ENCODE measurements at places on chromosomes 5 and 9. TPM values are rescaled to one million over a fixed set of nuclear protein-coding genes. Genes with fewer than 3 reads are reported as not detected.

DNA sequence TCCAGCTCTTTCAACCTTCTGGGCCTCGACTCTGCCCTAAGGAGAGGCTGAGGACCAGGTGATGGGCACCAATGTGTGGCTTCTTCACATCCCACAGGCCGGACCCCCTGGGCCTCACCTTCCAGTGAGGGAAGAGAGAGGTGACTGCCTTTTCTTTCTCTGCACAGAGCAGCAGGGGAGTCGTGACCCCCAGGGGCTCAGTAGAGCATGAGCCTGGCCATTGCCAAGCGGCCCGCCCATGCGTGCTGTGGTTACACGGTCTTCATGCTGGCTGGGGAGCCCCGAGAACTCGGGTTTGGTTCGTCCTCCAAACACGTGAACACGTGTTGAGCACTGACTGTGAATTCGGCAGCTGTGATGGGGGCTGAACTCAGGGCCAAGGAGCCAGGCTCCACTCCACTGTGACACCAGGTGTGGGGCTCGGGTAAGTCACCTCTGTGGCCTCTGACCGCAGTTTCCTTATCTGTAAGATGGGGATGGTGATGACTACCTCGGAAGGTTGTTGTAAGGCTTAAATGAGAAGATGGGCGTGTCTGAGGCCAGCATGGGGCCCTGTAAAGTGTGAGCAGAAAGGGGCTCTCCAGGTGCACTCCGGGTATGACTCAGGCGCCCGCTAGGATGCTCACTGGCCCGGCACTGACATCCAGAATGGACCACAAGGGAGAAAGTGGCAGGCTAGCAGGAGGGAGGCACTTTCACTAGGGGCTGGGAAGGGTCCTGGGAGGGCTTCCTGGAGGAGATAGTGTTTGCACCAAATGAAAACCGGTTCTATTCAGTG, 13.4 kb upstream of the GRHPR start:
- no peak for DNase-seq

GRCh38 chr5:79774171-79774854, 84.7 kb downstream of the CMYA5 start:
- no peak for DNase-seq

DNA sequence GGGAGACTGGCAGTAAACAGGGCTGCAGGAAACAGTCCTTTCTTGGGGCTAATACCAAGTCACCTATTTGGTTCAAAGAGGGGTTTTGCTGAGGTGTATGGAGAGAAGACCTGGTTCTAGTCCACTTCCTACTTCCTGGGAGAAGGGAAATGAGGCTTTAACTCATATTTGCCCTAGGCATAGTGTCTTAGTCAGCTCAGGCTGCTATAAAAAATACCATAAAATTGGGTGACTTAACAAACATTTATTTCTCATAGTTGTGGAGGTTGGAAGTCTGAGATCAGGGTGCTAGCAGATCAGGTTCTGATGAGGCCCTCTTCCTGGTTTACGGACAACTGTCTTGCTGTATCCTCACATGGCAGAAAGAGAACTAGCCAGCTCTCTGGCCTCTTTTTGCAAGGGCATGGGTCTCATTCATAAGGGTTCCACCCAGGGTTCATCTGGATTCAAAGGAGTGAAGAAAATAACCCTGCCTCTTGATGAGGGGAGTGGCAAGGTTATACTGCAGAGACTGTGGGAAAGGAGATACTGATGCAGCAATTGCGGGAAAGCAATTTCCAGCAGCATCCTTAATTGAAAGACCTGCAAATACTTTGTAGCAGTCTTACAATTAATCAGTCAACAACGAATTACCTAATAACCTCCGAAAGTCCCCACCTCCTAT, 40.5 kb downstream of the ANKDD1B start:
- DNase-seq, result no peak

DNA sequence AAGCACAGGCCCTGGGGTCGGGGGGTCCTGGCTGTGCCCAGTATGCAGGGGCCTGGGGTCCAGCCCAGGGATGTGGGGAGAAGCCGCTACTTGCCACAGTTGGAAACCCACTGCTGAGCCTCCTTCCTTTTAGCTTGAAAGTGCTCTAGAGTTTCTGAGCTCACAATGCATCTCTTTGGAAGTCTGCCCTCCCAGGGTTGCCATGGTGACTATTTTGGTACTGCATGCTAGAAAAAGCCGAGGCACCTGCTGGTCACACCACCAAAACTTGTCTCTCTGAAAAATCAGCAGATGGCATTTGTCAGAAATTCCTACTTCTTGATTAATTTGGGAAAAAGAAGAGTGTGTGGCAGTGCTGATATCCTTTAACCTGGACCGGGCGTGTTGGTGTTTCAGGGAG, 151.8 kb downstream of the SEC61B start:
- DNase-seq, result no peak

DNA sequence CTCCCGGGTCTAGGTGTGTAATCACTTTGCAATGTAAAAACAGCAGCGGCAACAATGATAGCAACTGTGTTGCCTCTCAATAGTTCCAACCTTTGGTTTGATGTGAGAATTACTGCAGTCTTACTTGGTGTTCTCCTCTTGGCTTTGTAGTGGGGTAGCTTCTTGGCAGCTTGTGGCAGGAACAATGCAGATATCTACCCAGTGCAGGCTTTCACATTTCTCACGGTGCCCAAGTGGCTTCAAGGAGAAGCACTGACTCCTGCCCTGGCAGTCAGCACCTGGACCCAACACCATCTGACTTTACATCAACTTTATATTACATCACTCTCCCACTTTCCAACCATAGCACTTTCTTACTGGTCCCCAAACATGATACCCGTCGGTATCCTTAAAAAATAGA, 28.4 kb upstream of the TIFAB start:
- DNase-seq, result no peak

DNA sequence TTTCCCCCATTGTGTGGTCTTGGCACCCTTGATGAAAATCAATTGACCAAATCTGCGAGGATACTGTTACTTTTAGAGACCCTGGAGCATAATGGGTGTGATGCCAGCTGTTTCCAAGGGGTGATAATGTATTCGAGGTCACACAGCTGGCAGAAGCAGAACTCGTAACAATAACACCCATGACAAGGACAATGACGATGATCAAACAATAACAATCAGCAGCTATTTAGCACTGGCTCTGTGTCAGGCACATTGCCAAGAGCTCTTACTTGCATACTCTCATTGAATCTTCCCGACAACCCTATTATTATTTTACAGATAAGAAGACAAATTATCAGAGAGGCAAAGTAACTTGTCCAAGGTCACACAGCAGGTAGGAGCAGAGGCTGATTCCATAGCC, 223.7 kb upstream of the MSX2 start:
- DNase-seq, result no peak

DNA sequence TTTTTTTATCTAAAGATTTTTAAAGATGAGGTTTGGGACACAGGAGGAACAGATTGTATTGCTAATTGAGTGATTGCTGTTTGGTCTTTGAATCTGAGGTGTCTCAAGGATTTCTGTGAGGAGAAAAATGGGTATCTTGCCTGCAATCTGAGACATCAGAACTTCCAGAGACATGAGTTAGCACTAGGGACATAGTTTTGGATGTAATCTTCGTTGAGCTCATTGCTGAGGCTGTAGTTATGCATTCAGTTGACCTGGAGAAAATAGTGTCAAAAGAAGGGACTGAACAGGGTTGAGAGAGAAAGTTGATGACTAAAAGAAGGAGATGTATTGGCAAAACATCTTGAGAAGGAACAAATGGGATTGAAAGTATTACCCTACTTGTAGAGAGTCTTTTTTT, 24.6 kb downstream of the C9orf85 start:
- DNase-seq, result no peak

DNA sequence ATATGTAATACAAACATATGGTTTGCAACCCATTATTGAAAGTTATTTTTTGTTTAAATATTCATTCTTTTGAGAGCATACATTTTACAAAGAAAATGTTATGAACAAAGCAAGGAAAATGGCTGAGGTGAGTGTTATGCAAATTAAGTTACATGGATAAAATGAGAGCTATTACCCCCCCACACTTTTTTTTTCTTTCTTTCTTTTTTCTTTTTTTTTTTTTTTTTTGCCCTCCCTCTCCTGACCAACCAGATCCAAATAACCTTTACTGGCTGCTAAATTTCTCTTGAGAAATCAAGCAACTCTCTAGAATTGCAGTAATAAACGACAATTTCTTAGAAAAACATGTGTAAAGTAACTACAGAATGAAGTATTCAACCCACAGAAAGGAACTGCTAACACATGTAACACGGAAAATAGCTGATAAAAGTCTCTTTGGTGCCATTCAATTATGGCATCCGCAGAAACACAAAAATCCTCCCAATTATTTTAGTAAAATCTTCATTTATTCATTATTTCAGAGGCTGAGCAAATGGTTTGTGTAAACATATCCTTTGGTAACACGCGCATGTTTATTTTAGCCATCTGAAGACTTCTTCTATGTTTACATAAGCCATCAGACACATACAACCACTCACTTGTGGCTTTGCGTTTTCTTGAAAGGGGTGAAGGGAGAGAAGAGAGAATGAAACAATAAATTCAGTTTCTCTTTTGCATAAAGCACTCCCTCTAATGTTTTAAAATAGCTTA, 216.1 kb downstream of the NFIB start:
- DNase-seq, result no peak

DNA sequence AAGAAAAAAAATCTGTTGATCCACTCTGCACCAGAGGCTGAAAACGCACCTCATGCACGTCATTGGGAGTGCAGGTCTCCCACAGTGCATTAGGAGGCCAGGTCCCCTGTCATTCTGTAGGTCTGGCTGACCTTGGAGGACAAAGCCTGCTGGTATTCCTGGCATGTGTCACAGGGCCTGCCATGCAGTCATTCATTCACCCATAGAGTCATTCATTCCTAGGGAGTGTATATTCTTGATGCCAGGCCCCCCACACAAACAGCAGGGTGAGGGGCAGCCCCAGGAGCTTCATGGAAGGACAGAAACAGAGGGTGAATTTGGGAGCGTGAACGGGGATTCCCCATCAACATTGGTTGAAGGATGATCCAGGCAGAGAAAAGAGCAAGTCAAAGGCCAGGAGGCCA, 2.2 kb downstream of the GBGT1 start:
- DNase-seq, result peak; percentile 23

- DNase-seq, result no peak
These were observed 197.5 kb downstream of the PCSK5 start for GRCh38 chr9:76087976-76088375.

- no peak for DNase-seq
These were observed 425.2 kb downstream of the GADD45G start for GRCh38 chr9:90029996-90030395.

- DNase-seq, result no peak
These were observed 831.8 kb downstream of the TAF11L14 start for GRCh38 chr5:18465833-18466681.

- DNase-seq, result no peak
These were observed 12.7 kb downstream of the IRF1 start for GRCh38 chr5:132477784-132478365.

DNA sequence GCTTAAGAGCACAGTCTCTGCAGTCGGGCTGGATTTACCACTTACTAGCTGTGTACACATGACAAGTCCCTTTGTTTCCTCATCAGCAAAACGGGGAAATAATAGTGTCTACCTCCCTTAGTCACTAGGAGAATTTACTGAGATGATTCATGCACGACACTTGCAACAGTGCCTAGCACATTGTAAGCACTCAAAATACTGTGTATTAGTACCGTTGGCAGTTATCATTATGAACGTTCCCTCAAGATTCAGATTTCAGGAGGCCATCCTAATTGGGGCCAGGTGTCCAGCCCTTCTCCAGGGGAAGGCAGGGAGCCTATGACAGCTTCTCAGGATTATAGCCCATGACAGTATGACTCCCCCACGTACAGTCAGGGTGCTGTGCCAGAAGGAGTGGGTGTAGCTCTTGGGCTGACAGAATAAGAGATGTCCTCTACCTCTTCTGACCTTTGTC, 164.3 kb downstream of the DOCK2 start:
- no peak for DNase-seq

GRCh38 chr5:90233476-90233875, 176.1 kb downstream of the CETN3 start:
- no peak for DNase-seq

- no peak for DNase-seq
These were observed 206.5 kb downstream of the PAX5 start for GRCh38 chr9:36827593-36827992.

DNA sequence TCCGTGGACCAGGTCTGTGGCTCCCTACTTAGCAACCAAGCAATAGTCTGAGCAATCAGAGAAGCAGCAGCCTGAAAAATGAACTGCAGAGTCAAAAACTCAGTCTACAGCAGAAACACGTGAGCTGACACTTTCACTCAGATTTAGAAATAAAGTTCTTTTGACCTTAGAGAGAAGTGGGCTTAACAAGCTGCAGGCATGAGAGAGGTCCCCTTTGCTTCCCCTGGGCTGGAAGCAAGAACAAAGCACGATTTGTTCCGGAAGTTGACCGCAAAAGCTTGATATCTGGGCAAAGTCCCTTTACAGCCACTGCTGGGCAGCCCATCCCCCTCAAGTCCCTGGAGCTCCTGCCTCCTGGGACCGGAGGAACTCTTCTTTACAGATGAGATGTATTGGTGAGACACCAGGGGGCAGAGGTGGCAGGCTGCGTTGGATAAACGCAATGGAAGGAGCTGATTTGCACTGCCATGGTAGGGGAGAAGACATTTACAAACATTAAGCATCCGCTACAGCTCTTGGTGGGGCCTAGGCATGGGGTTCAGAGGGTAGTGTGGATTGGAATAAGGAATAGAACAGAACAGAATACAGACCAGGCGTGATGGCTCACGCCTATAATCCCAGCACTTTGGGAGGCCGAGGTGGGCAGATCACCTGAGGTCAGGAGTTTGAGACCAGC, 5.8 kb upstream of the SOWAHA start:
- DNase-seq, result no peak

- no peak for DNase-seq
These were observed 108.8 kb downstream of the TENT4A start for GRCh38 chr5:6822068-6822467.

LURAP1L gene
- 5.9 TPM for polyA plus RNA-seq

KLF9 gene
- 45.6 TPM for polyA plus RNA-seq

KCNMB1 gene
- 12.1 TPM for polyA plus RNA-seq

GOLPH3 gene
- 54.2 TPM for polyA plus RNA-seq

ARL14EPL gene
- 0.88 TPM for polyA plus RNA-seq

TIMD4 gene
- 0.07 TPM for polyA plus RNA-seq

SLC36A3 gene
- polyA plus RNA-seq, result not detected

DYNC2I2 gene
- 28.0 TPM for polyA plus RNA-seq

DND1 gene
- not detected for polyA plus RNA-seq

PIP5K1B gene
- 3.3 TPM for polyA plus RNA-seq

PWWP2A gene
- polyA plus RNA-seq, result 20.5 TPM

DDX46 gene
- 17.8 TPM for polyA plus RNA-seq
